GM04503 (cell line): ENCODE measurements at places on chromosomes 5 and 9.

GRCh38 chr5:113294311-113295110 is 140.3 kb downstream of the TSSK1B start:
- peak; percentile 41 for DNase-seq

DNA sequence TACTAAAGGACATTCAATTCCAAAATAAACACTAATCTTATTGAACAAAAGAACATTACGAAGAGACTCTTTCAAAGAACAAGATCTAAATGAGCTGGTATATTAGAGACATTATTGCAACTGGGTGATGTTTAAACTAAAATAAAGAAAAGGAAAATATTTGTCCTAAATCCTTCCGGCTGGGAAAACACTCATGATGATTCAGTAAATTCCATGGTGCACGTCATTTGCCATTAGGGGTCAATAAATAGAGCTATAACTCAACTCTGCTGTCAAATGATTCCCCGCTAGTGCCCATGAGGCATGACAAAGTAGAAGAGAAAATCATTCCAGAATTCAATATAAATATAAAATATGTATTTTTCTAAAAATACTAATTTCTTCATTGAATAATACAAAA is 565.5 kb upstream of the TUSC1 start:
- DNase-seq: no peak

- no peak for DNase-seq
Observed at GRCh38 chr5:110414360-110414759, 312.1 kb downstream of the TMEM232 start.

GRCh38 chr5:38478878-38479277 is 77.6 kb downstream of the LIFR start:
- DNase-seq: no peak

DNA sequence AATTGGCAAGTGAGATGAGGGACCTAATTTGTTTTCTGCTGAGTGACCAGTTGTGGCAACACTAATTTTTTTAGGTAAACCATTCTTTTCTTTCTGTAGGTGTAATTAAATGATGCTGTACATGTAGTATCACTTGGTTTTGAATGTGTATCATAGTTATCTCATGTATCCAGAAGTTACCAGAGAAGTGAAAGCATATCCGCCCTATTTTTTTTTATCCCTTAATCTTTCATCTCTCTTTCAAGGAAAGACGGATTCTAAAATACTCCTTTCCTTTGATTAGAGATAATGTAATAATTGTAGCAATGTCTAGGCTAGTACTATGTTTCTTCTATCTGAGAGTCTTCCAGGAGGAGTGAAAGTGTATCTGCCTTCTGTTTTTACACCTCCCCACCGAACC is 7.1 kb downstream of the KDM3B start:
- no peak for DNase-seq

GRCh38 chr9:95854386-95855020 is 21.0 kb upstream of the ERCC6L2 start:
- no peak for DNase-seq

GRCh38 chr9:111187376-111187775 is 142.6 kb downstream of the OR2K2 start:
- DNase-seq: no peak

DNA sequence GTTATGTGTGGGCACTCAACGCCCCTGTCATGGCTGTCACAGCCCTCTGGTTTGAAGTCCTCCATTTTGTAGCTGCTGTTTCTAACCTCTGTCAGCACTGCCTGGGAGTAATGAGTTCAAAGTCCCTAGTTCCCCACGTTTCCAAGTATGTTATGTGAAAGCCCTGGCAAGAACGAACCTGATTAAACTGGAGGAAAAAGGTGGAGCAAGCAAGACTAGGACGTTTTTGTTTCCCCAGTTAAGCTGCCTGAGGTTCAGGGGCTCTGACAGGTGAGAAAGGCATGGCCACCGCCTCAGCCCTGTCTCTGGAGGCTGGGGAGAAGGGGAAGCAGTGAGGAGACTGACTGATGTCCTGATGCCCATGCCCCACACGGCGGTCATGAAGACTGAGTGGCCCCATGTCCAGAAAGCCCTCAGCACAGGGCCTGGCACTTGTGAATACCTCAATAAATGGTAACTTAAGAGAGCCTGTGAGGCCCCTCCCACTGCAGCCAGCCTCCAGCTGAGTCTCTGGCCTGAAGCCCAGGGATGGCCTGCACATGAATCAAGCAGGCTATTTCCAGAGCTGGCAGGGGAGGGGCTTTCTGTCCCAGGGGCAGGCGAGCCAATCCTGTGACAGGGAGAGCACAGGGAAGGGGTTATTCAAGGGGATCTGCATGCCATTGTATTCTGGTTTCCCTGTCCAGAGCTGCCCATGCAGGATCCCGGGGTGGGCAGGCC is 61.8 kb downstream of the PFDN1 start:
- peak; percentile 65 for DNase-seq

DNA sequence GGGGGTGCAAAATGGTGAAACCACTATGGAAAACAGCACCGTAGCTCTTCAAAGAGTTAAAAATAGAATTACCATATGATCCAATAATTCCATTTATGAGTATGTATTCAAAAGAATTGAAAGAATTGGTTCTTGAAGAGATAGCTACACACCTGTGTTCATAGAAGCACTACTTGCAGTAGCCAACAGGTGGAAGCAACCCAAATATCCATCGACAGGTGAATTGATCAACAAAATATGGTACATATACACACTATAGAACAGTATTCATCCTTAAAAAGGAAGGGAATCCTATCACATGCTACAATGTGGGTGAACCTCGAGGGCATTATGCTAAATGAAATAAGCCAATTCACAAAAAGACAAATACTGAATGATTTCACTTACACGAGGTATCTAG is 85.7 kb upstream of the VCAN start:
- DNase-seq: no peak

- DNase-seq: no peak
Observed at GRCh38 chr5:61347080-61347479, 15.0 kb downstream of the ZSWIM6 start.

GRCh38 chr9:123000371-123001068 is 32.9 kb upstream of the GPR21 start:
- no peak for DNase-seq

DNA sequence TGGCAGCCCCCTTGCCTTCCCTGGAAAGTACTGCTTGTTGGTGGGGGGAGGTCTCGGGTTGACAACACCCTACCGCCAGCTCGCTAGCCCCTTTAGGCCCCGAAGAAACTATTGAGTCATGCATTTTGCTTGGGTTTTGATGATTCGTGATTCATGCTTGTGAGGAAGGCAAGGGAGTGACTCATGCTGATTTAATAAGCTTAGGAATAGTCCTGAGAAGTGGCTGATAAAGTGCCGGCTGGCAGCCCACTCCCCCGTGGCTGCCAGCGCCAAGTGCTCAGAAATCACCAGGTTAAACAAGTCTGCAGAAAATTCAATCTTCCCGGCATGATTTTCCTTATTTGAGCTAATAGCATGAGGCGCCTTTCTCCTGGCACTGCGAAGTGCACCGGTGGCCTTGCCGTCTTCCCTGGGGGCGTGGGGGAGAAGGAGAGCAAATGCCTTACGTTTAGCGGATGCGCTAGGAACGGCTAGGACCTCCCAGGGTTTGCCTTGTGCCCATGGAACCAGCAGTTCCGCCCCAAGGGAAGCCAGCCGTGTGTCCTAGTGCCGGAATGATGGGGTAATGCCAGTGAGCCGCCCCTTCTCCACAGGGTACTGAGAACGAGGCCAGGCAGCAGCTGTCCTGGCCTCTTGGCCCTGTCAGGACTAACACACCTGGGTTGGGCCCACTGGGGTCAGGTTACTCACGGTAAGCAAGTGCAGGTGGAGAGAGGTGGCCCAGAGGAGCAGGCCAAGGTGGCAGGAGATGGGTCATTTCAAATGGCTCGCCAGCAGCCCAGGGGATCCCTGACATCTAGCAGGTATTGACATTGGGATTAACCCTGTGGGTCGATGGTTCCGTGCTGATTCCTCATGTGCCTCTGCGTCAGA is 151.9 kb downstream of the MACROH2A1 start:
- DNase-seq: peak; percentile 75

DNA sequence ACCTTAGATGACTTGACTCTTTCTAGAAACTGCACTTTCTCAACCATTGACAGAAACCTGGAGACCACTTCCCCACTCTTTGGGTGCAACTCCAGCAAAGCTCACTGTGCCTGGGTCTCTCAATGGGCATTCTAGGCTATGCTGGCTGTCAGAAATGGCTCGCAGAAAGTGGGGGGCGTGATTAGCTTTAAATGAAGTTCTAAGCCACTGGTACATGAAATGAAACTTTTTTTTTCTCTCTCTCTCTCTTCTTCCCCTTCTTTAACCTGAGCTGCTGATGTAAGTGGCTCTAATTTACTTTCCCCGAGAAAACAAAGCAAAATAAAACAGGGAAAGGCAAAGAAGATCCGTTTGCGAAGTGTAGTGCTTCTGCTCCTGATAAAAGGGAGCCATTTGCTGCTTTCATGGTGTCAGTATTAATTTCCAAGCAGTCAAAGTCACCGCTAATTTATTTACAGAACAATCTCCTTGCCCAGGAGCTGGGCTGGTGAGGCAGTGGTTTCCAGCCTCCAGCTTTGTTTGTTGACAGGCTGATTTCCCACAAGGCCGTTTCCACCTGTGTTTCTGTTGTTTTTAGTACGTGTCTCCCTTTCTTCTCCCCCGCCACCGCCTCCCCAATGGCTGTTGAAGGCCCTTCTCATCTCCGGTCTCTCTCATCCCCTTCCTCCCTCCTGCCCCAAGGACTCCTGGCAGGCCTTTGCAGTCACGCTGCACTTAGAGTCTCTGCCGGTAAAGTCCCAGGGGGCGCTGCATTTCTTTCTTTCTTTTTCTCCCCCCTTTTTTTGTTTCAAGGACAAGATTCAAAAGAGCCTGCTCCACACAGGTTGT is 422.9 kb downstream of the EBF1 start:
- DNase-seq: no peak

- no peak for DNase-seq
Observed at GRCh38 chr5:75756981-75757380, 39.7 kb upstream of the POC5 start.

DNA sequence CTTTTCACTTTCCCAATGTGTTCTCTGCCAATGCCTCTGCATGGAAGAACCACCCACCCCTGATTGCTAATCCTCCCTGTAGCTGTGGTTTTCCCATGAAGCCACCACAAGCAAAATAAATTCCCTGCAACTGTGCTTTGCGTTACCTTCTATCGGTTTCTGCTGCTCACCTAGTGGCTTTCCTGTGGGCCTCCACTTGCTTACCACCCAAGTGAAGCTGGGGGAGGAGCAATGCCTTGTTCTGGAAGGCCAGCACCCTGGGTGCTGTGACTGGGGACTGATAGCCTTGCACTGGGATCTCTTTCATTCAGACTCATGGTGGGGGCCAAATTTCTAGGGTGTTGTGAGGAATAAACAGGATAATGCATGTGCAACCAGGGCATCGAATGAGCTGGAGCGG is 56.3 kb upstream of the GDNF start:
- no peak for DNase-seq

DNA sequence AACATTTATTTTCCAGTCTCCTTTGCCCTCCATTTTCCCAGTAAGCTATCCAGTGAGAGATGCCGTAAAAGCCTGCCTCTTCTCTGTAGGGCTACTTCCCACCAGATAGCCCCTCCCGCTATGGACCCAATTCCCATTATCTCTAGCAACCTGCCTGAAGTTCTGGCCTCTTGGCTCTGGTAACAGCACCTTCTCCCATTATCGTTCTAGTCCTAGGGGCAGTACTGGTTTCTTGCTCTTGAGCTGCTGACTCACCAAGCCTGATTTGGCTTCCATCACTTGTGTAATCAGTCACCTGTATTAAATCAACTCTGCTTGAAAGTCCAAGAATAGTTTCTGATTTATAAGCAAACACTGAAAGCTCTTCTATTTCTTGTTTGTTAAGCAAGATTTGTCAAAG is 42.8 kb upstream of the PARP8 start:
- DNase-seq: no peak

DNA sequence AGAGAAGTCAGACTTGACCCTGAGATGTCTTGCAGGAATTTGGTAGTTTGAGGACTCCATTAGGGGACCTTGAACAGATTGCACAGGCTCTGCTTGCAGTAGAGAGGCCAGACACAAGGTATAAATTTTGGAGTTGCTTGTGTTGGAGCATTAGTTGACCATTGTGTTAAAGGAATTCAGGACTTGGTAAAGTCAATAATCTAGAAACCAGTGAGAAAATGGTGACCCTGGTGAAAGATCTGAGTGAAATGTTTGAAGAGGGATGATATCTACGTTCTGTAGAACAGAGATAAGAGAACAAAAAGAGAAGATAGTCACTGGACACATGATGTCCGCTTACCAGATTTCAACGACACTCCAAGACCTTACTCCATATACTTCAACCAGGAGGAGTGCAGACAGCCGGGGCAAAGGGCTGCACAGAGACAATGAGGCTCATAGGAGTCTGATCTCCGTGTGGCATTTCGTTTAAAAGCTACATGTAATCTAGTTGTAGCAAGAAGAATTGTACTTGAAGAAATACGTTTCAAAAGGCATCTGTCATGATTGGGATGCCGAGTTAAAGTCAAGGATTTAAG is 13.2 kb downstream of the DNAJC25 start:
- DNase-seq: no peak

- no peak for DNase-seq
Observed at GRCh38 chr5:137385064-137385463, 114.1 kb downstream of the SPOCK1 start.

- no peak for DNase-seq
Observed at GRCh38 chr9:87518702-87519335, 21.2 kb downstream of the DAPK1 start.

- DNase-seq: no peak
Observed at GRCh38 chr5:128376577-128376976, 161.5 kb downstream of the FBN2 start.

- no peak for DNase-seq
Observed at GRCh38 chr9:109063760-109064159, 50.5 kb upstream of the CTNNAL1 start.

DNA sequence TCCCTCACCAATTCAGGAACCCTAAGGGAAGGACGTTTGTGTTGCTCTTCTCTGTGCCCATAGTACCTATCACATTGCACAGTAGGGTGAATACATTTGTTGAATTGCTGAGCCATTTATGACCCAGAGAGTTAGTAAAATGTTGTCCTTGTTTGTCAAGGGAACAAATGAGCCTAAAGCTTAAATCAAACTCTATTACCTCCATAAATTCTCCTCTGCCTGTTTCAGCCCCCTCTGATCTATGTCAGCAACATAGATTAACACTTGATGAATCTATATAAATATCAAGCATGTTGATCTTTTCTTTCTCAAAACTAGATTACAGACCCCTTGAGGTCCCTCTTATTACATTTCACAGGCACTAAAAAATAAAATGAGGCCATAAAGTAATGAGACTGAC is 7.1 kb downstream of the SLC1A1 start:
- no peak for DNase-seq

GRCh38 chr5:16784088-16784487 is 152.0 kb downstream of the MYO10 start:
- peak; percentile 85 for DNase-seq

GRCh38 chr5:149990518-149991376 is 9.7 kb downstream of the TIGD6 start:
- DNase-seq: no peak

GRCh38 chr9:34993502-34994259 is 4.1 kb downstream of the DNAJB5 start:
- DNase-seq: no peak

- no peak for DNase-seq
Observed at GRCh38 chr5:172481011-172481800, 26.9 kb upstream of the SH3PXD2B start.

- no peak for DNase-seq
Observed at GRCh38 chr5:38979535-38979934, 94.7 kb downstream of the RICTOR start.
